ENCODE measurements at places on chromosomes 16 and 17.

DNA sequence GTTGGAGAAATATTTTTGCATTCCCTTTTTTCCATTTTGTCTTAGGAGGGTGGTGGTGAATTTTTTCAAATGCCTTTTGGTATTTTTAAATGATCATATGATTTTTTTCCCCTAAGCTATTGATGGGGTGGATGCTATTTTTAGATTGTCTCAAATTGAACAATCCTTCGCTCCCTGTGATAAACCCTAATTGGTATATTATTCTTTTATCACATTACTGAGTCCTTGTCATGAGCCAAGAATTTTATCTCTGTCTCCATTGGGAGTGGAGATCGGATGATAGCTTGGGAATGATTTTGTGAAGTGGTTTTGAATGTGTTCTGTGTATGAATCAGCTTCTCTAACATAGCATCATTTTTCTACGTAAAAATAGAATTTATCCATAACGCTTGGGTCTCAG lies 15.4 kb downstream of the NECAB2 start:
- DNase-seq: no peak

GRCh38 chr17:44039829-44040635 lies 25.3 kb upstream of the TMEM101 start:
- DNase-seq: no peak

- DNase-seq: no peak
These were observed 690.7 kb upstream of the GOT2 start for GRCh38 chr16:59424714-59425273.

- no peak for DNase-seq
These were observed 1.5 kb downstream of the ATPAF2 start for GRCh38 chr17:18037486-18037885.

GRCh38 chr16:86145669-86146068 lies 246.7 kb downstream of the IRF8 start:
- DNase-seq: no peak

- no peak for DNase-seq
These were observed 18.8 kb downstream of the SIAH1 start for GRCh38 chr16:48366165-48367093.

Data from left cardiac atrium (tissue), 4 donors.